Right lobe of liver (tissue), 6 donors: ENCODE measurements at places on chromosomes 4 and X. TPM values are rescaled to one million over a fixed set of nuclear protein-coding genes. Genes with fewer than 3 reads are reported as not detected.

CXCL8 gene
- 2.5 TPM for total RNA-seq

KLHL5 gene
- total RNA-seq: 25.5 TPM

SYTL4 gene
- 18.4 TPM for total RNA-seq

QRFPR gene
- not detected for total RNA-seq

DNA sequence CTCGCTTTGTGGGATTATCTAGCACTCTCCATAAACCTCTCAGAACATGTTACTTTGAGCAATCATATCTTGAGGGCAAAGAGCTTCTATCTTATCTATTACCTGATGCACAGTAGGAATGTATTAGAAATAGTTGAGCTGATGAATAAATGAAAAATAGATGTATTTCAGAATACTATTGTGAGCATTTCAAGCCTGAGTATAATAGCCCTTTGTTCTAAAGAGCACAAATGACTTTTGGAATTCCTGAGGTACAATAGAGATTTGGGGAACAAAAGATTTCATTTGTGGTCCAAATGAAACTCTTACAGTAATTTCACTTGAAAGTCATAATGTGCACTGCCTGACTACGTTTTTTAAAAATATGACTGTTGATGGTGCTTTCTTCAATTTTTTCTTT is 159.5 kb downstream of the UGT8 start:
- DNase-seq: no peak

GRCh38 chrX:66912417-66912816 is 273.5 kb upstream of the EDA2R start:
- DNase-seq: no peak
